ENCODE measurements at places on chromosomes 3 and 15.
A peak's percentile ranks its signal among the peaks of the same experiment; 100 is the strongest.

DNA sequence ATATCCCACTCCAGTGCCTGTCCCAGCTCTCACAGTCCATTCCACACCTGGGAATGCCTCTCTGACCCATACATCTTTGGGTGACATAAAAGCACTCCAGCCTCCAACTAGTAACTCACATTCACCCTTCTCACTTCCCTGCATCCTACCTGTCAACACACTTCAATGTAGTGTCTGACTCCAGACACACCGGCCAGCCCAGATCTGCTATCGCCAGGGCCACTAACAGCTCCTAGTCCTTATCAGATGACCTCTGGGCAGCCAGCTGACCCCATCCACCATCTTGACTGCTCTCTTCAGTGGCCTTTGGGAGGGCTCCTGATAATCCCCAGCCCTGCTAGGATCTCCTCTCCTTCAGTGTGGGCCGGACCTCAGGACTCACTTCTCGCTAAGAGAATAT is 2.9 kb upstream of the MCM2 start:
- no peak for DNase-seq

- DNase-seq: no peak
These were observed 22.6 kb downstream of the LMCD1 start for GRCh38 chr3:8524249-8524648.

- DNase-seq: peak; percentile 44
These were observed 451 bp downstream of the CHCHD4 start for GRCh38 chr3:14124223-14124614.

GRCh38 chr15:100095541-100096247 is 246.1 kb downstream of the ADAMTS17 start:
- no peak for DNase-seq

- no peak for DNase-seq
These were observed 576.7 kb downstream of the MFSD1 start for GRCh38 chr3:159378396-159379194.

DNA sequence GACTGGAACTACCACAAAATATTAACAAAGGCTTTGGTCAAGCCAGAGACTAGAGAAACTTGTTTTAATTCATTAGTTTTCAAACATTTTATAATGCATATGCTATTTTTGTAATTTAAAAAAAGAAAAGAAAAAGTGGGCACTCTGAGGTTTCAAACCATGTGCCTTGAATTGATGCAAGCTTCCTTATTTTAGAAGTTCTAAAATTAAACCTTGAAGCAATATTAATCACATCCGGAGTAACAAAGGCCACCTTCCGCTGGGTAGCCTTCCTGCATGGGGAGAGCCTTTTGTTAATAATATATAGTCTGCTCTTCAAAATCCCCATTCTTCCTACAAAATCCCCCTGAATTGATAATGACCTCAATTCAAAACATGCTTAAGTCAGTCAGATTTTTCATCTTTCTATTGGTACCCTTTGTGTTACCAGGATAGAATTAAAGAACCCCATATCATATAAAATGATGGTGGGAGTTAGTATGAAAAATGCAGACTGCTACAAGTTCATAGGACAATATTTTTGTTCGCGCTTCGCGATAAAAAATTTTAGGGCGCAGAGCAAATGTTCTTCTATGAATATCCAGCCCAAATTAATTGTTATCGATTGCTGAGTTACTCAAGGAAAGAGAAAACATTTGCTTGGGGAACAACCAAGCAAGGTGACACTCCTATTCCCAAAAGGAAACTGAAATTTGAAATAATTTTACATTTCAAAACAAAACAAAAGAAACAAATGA is 30.6 kb downstream of the LDHAL6B start:
- no peak for DNase-seq

DNA sequence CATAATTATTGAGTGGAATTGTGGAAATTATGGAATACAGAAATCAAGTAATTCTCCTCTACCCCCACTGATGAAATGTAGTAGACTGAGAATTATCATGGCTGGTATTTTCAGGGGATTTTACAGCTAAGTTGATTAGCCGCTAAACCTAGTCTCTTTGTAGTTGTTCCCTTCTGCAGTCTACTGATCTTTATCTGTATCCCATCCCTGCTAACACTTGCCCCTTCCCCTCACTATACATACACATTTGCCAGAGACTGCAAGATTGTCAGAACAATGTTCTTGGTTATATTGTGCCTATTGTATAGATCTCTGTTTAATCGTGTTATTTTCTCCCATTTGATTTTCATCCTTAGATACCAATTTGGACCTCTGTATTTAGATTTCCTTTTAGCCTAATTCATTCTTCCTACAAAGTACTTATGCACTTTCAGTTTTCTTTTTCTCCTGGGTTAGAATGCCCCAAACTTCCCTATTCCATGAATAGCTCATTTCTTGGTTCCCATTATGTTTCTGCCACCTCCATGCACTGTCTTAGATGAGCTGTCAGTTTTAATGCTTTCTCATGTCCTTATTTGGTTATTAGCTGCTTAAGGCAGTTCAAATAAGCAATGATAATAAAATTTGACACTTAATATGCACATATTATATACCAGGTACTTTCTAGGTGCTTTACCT is 86.9 kb downstream of the CDIN1 start:
- no peak for DNase-seq

- no peak for DNase-seq
These were observed 238.1 kb downstream of the CPNE4 start for GRCh38 chr3:131796558-131797198.

GRCh38 chr3:18092726-18093125 is 332.4 kb downstream of the SATB1 start:
- no peak for DNase-seq

- no peak for DNase-seq
These were observed 37.6 kb upstream of the WDR49 start for GRCh38 chr3:167691366-167691765.

DNA sequence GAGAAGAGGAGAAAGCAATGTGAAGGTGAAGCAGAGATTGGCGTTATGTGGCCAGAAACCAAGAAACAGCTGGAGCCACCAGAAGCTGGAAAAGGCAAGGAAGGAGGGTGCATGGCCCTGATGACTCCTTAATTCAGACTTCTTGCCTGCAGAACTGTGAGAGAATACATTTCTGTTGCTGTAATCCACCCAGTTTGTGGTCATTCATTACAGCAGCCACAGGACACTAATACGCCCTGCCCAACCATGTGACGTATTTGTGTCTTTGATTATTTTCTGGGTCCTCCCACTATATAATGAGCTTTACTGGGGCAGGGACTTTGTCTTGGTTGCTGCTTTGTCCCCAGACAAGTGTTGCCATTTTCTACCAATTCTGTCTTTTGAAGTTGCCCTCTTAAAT is 64.5 kb upstream of the MITF start:
- DNase-seq: no peak

DNA sequence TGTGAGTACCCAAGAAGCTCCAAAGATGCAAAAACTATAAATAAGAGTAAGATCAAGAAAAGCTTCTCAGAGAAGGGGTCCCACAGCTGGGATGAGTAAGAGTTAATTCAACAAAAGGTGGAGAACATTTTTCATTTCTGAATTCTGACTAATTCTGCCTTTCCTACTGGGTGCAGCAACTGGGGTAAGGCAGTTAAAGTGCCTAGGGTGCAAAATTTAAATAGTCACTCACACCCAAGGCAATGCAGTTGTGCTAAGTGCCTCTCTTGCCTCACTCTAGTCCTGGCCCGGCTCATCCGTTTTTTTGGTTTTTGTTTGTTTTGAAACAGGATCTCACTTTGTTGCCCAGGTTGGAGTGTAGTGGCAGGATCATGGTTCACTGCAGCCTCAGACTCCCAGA is 240.2 kb downstream of the TP63 start:
- DNase-seq: peak; percentile 20

DNA sequence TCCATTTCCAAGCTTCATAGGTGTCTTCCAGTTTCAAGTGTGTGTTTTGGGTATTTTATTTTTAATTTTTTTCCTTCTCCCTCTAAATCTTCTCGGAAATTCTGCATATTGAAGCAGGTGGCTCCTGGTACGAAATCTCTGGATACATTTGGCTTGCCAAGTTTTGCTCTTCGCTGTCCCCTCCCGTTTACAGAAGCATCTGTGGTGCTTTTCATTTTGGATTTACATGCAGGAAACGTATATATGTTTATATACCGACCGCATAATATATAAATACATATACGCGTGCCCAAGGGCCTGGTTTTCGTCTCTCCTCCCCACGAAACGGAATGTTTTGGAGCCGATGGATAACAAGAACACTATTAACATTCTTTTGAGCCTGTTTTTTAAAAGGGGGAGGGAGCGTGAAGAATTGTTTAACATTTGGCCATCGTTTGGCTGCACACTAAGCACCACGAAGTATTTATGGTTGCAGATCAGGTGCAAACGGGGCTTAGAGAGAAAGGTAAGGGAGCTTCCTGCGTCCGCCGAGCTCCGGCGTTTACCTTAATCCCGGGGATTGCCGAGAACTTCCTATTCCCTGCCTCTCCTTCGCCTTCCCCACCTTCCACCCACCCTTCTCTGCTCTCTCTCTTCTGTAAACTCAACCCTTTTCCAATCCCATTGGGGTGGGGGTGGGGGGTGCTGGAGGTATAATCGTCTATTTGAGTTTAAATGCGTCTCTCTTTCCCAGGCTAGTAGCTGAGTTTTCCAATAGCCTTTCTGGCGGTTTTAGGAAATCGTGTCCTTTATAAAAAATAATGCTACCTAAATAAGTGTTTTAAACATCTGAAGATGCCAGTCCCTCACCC is 1.1 kb upstream of the NLGN1 start:
- peak; percentile 23 for DNase-seq

- no peak for DNase-seq
These were observed 196.4 kb downstream of the VGLL3 start for GRCh38 chr3:86794361-86795065.

- no peak for DNase-seq
These were observed 147.5 kb downstream of the OSBPL10 start for GRCh38 chr3:31833391-31834190.

DNA sequence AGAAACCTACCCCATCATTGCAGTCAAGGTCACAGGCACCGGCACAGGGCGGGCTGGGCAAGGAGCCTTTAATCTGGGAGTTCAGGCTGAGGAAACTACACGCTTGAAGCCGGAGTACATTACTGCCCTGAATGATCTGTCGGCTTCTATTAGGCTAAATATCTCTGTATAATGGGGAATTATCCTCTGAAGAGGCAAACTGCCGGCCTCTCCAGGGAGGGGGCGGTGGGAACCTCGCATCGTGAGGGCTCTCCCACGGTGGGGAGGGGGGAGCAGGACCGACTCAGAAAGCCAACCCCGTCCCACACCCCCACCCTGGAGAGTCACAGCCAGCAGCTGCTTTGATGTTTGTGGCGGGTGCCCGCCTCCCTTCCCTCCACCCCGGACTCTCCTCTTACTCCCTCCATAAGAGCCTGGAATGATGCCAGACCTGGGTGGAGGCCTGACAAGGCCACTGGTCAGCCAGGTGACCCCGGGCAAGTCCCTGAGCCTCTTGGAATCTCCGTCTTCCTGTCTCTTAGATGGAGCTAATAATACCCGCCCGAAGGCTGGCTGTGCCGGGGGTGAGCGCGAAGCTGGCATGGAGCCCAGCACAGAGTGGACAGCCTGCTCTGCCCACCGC is 63.4 kb upstream of the LINGO1 start:
- no peak for DNase-seq

Data from NCI-H2171 treated with DMSO at 0.1 percent for 48 hours (cell line).